SK-N-DZ (cell line): ENCODE measurements at places on chromosomes 11 and 22.
A peak's percentile ranks its signal among the peaks of the same experiment; 100 is the strongest.

DNA sequence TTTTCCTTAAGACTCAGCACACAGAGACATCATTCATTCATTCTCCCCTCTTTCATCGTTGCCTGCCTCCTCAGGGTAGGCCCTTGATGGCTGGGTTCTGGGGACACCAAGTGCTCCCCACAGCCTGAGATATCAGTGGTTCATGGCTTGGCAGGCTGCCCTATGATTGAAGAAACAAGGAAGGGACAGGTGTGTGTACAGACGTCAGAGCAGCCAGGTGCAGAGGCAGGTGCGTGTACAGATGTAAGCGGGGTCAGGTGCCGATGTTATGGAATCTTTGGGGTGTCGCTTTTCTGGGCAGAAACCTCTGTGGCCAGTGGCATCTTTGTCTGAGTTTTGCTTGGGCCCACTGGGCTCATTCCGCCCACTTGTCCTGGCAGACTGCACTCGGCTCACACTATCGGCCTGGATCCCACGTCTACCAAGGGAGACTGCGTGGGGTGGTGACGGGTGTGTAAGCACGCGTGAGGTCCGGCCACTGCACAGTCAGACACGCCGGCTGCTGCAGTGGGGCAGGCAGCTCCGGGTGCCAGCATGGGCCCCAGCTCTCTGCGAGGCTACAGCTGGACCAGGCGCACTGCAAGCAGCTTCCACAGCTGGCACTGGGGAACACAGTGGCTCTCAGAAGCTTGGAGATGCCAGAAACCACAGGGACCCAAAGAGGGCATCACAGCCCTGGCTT lies 20.9 kb upstream of the KIAA0930 start:
- no peak for DNase-seq

- DNase-seq: peak; percentile 52
Observed at GRCh38 chr11:120334894-120335462, 1.2 kb upstream of the ARHGEF12 start.

DNA sequence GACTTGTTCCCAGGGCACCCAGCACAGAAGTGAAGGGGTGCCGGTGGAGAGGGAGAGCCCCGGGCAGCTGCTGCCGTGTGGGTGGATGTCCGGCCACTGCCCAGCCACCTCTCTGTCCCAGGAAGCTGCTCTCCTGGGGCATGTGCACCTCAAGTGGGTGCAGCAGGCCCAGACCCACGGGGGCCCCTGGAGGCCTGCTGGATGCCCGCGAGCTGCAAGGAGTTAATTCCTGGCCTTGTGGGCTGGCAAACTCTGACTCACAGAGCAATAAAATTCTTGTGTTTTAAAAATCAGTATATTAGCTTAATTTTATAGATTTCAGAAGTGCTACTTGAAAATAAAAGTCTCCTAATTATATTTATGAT lies 37.4 kb upstream of the KCNQ1OT1 start:
- DNase-seq: no peak

DNA sequence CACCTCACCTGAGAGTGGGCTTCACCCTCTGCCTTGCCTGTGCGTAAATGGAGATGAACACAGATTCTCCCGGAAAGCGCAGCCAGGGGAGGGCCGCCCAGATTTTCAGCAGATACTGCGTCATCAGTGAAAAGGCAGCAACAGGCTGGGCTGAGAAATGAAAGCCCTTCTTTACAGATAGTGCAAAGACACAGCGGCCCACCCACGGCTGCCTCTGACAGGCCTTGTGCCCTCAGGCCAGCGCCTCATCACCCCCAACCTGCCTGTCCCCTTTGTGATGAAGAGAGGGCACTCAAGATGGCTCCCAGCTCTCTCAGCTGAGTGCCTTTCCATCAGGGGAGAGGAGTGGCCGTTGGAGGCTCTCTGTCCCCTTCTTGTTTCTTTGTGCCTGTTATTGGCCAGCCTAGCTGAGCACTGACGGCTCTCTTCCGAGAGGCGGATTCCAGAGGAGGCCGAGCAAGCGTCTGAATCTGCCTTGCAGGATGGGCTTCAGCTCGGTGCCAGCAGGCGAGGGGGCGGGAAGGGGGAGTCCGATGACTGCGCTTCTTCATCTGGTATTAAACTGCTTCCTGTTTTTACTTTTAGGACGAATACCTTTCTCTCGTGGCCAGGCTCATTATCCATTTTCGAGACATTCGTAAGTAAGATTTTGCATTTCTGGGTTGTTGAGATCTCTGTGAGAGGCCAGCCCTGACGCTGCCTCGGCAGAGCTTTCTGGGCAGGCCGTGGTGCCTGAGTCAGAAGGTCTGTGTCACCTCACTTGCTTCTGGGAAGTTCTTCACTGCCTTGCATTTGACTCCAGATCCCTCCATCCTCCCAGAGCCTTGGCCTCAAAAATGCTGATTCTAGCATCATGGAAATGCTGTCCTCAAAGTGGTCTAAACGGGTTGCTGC lies 43.7 kb downstream of the MED15 start:
- no peak for DNase-seq

- DNase-seq: no peak
Observed at GRCh38 chr11:118252688-118253087, 523 bp upstream of the MPZL3 start.

DNA sequence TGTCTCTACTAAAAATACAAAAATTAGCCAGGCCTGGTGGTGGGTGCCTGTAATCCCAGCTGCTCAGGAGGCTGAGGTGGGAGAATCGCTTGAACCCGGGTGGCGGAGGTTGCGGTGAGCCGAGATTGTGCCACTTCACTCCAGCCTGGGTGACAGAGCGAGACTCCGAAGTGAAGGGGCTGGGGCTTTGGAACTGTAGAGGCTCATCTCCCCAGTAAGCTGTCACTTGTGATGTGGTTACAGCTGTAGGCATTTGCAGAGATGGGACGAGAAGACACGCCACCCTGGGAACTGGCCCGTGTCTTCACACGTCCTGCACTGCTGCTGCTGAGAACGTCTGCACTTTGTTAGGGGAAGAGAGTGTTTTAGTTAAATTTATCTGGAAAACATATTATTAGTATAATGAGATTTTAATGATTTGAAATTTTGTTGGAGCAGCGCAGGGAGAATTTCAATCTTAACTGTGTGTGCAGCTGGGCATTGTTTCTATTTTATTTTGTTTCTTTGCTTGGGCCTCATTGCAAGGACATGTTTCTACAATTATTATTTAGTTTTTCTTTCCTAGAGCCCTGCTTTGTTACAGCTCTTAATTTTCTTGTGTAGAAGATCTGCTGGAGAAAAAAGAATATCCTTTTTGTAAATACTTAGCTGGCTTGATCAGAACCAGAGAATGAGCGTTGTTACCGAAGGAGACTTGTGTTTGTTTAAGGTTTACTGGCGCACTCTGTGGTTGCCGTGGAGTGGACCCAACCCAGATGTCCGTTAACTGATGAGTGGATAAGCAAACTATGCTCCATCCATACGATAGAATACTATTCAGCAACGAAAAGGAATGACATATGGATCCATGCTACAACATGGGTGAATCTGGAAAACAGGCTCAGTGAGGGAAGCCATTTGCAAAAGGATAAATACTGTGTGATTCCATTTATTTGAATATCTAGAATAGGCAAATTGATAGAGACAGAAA lies 18.4 kb downstream of the PARVB start:
- no peak for DNase-seq

- DNase-seq: no peak
Observed at GRCh38 chr11:18088966-18089365, 16.9 kb downstream of the SAAL1 start.

DNA sequence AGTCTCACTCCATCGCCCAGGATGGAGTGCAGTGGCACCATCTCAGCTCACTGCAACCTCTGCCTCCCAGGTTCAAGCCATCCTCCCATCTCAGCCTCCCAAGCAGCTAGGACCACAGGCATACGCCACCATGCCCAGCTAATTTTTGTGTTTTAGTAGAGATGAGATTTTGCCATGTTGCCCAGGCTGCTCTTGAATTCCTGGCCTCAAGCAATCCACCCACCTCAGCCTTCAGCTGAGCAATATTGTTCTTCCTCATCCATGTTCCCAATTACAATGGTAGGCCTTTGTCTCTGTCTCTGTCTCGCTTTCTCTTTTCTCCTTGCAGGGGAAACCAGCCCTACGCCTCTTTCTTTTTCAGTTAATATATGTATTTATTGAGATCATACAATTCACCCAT lies 10.3 kb downstream of the HSPA8 start:
- DNase-seq: no peak

- DNase-seq: no peak
Observed at GRCh38 chr11:91850533-91851275, 373.9 kb upstream of the FAT3 start.

DNA sequence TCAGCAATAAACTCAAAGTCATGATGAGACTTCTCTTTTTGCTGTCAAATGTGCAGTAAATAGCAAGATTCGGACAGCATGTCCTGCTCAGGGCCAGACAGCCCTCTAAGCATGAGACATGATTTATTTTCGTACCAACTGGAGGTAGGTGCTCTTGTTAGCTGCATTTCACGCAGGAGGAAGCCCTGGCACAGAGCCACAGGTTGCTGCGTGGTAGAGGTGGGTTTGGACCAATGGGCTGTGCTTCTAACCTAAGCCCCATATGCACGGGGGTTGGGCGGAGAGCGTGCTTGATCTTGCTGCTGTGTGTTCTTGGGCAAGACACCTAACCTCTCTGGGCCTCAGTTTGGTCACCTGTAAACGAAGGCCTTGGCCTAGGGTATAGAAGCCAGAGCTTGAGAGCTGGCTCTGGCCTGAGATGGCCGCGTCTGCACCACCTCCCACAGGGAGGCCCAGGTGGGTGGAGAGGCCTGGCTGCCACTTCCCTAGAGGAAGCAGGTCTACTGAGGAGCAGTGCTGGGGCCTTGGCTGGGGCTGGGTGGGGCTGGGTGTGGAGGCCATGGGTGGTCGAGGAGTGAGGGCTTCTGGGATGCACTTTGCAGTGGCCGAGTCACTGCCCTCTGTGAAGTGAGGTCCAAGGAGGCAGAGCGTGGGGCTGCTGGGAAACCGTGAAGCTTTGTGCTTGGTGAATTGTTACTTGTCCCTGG lies 38.5 kb upstream of the GRAMD4 start:
- no peak for DNase-seq

DNA sequence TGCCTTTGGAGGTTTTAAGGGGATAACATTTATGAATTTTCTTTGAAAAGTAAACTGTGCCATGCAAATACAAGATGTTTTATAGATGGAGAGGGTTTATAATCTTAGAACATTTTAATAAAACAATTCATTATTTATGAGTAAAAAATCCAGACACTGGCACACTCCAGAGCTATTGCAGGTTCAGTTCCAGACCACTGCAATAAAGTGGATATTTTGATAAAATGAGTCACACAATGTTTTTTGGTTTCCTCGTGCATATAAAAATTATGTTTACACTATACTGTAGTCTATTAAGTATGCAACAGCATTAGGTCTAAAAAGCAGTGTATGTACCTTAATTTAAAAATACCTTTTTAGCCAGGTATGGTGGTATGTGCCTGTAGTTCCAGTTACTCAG lies 146.2 kb upstream of the ZBED5 start:
- no peak for DNase-seq

DNA sequence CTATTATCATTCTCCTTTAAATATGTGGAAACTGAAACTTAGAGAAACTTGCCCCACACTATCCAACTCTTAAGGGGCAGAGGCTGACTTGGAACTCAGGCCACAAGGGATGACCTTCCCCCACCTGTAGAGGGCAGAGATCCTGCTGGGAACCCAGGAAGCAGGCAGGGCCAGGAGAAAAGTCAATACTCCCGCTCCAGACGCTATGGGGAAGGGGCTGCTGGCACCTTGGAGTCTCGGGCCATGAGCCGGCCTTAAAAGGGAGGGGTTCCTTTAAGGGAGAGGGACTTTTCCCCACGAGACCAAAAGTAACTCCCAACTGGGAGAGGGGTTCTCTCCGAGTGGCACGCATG lies 620 bp upstream of the ANO5 start:
- DNase-seq: peak; percentile 77

- no peak for DNase-seq
Observed at GRCh38 chr11:35153280-35153679, 14.3 kb downstream of the CD44 start.

GRCh38 chr11:96084610-96085318 lies 160.9 kb upstream of the MTMR2 start:
- DNase-seq: no peak

GRCh38 chr22:17109113-17109865 lies 11.9 kb downstream of the TMEM121B start:
- no peak for DNase-seq

DNA sequence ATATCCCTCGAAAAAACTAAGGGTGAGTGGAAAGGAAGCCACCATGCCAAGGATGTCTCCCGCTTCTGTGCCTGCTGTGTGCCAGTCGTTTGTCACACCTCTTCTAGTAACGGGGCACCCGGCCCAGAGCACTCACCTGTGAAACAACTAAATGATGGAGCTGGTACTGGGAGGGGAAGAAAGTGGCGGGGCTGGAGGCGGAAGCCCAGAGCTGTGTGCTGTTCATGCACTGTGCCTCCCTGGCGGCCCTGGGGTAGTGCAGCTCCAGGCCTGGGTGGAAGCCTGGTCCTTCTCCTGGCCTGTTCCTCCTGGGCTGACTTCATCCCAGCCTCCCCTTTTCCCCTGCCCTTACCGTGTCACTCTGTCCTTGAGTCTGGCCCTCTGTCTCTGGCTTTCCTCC lies 130.2 kb downstream of the CEP164 start:
- DNase-seq: peak; percentile 23
